ENCODE measurements at places on chromosomes 11 and 22.

DNA sequence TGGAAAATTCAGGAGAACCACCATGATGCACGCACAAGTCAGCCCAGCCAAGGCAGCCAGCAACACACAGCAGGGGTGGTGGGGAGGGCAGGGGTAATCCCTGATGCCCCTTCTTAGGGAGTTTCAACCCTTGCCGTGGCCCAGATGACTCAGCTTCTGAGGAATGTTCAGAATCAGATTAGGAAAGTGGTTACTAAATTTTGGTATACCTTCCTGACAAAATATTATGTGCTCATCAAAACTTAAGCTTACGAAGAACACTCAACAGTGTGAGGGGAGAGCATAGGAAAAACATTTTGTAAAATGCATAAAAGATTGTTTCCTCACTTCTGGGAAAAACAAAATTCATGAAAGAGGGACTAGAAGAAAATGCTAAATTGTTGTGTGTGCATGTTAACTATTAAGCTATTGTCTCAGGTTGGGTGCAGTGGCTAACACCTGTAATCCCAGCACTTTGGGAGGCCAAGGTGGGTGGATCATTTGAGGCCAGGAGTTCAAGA is 32.1 kb downstream of the SERPIND1 start:
- DNase-seq, result no peak

GRCh38 chr11:12376259-12377081 is 901 bp upstream of the PARVA start:
- DNase-seq, result no peak

- no peak for DNase-seq
Observed at GRCh38 chr22:17795661-17796548, 21.6 kb upstream of the BID start.

DNA sequence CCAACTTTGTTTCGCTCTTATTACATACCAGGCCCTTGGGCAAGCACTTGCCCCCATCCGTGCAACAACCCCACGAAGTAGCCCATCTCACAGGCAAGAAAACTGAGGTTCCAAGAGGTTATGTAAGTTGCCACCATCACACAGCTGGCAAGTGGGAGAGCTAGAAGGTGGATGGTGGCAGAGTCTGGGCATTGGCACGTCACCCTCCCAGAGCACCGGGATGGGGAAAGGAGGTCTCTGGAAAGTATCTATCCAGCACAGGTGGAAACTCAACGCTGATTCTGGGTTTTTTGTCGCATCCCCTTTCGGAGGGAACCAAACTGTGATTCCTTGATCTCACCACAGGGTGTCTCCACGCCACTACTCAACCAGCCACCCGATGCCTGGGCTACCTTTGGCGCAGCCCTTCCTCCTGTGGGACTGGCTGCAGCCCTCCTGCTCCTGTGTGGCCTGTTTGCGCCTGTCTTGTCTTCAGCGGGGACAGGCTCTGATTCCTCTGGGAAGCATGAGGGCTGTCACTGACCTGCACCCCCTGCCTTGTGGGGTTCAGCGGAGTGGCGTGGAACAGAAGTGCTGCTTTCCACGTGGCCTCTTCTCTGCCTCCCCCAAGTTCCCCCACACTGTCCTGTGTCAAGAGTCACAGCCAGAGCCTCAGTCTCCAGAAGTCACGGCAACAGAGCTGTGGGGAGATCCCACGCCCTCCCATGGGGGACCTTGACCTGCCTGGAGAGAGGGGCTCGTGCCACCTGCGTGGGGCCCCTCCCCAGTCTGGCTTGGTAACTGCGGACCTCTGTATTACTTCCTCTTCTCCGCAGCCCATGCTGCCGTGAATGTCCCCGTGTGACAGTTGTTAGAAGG is 34.4 kb upstream of the TRIM29 start:
- DNase-seq, result no peak

DNA sequence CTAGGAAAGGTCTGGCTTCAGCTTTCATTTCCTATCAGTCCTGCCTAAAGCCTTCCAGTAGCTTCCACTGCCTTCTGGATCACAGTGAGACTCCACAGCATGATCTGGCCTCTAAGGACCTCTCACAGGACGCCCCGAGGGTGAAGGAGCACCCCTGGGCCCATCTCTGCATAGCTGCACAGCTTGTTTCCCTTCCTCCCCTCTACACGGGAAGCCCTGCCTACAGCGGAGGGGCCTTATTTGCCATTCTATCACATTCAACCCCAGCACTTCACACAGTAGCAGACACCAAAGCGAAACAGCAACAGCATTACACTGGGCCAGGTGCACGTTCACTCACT is 162.3 kb upstream of the GRK3 start:
- no peak for DNase-seq

DNA sequence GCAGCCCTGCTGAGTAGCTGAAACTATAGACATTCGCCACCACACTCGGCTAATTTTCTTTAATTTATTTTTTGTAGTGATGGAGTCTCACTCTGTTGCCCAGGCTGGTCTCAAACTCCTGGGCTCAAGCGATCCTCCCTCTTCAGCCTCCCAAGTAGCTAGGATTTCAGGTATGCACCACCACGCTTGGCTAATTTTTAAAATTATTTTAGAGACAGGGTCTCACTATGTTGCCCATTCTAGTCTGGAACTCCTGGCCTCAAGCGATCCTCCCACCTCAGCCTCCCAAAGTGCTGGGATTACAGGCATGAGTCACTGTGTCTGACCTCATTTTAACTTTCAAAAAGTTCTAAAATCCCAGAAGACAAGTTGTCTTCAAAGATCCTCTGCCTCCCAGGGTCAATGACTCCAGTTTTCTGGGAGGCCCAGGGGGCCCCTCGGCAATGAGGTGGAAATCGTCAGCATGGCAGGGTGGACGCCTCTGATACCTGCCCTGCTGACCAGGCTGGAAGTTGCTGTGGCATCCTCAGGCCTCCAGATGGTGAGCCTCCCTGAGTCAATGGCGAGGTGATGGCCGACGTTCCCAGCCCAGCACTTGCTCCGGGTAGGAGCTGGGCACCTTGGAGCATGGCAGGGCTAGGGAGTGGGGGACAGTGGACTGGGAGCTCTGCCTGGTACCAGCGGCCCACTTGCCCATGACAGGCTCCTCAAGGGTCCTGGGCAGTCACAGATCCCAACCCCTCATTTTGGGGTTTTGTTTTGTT is 31.1 kb downstream of the RPL3 start:
- DNase-seq, result no peak

DNA sequence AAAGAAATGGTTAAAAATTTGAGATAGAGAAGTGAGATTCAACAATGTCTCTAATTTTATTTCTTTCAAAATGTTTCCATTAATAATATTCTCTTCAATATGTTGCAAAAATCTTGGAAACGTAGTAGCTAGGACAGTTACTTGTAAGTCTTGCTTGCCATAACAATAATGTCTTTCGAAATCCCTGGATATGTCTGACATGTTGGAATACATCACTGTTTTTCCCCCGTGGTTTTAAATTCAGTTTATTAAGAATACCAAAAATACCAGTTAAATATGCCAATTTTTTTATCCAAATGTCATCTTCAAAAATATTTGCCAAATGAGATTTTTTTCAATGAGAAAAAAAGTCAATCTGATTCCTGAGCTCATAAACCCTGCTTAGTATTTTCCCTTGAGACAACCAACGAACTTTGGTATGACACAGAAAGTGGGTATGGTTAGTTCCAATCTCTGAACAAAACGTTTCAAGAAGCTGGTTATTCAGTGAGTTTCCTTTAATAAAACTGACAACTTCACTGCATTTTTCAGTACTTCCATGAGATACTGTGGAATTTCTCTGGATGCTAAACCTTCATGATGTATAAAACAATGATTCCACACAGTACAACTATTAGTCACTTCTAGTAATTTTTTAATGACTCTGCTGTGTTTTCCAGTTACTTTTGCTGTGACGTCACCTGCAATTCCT is 36.7 kb upstream of the AMPD3 start:
- DNase-seq, result no peak

- no peak for DNase-seq
Observed at GRCh38 chr11:70205766-70206165, 2.7 kb downstream of the FADD start.

DNA sequence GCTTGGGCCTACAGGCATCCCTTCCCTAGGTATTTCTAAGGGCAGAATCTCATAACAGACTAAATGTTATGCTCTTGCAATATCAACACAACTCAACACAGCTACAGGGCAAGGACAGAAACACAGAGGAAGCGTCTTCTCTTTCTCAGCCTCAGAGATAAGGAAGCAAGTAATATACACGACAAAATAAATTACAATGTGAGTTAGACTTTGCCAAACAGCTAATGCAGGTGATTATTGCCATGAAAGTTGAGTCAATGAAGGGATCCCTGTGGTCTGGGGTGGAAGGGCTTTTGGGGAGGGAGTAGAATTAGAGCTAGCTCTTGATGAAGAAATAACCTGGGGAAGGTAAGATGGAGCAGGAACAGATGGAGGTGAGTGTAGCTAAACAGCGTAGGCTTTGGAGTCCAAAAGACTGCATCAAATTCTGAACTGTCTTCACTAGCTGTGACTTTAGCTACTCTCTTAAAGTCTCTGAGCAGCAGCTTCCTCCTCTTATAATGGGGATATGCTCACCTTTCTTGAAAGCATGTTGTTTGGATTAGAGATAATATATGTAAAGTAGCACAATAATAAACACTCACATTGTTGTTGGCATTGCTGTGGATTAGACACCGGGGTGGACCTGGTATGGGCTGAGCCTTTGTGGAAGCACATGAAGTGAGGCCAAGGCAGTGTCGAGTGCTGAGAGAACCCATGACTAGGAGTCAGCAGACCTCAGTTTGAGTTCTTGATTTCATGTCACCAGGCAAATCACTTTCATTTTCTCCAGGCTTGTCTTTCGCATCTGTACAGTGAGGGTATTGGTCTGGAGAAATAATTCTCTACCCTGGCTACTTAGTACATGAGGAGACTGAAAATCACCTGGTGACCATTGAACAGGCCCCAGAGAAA is 41.0 kb upstream of the AQP11 start:
- DNase-seq, result no peak

- DNase-seq, result no peak
Observed at GRCh38 chr11:20000351-20001134, 159.7 kb downstream of the DBX1 start.

GRCh38 chr11:10117709-10118351 is 176.2 kb downstream of the SBF2 start:
- no peak for DNase-seq

DNA sequence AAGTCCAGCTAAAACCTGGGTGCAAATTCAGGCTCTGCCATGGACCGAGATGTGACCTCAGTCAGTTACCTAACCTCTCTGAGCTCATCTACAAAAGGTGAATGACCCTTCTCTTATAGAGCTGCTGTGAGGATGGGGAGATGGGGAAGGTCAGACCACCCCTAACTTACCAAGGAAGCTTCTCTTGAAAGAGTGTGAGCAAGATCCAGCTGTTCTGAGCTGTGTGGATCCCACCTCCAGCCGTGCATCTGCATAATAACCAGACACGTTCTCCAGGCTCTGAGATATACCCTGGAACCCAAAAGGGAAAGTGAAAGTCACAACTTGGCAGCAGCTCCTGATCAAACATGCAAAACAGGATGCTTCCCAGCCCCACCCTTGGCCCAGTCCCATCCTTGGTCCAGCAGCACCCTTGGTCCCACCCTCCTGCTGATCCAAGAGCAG is at the start of gene APOL3:
TSS of gene APOL3 (minus strand) at position 257 of the 444 bp plus-strand sequence. CDS start 11,700 bp downstream, outside the sequence.
- DNase-seq, result peak; percentile 15

DNA sequence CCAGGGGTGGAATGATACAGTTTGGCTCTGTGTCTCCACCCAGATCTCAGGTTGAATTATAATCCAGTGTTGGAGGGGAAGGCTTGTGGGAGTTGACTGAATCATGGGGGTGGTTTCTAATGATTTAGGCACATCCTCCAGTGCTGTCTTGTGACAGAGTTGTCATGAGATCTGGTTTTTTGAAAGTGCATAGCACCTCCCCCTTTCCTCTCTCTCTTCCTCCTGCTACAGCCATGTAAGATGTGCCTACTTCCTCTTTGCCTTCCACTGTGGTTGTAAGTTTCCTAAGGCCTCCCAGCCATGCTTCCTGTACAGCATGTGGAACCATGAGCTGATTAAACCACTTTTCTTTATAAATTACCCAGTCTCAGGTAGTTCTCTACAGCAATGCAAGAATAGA is 45.1 kb downstream of the THAP12 start:
- no peak for DNase-seq

- DNase-seq, result no peak
Observed at GRCh38 chr11:108466405-108466804, 924 bp downstream of the C11orf65 start.

DNA sequence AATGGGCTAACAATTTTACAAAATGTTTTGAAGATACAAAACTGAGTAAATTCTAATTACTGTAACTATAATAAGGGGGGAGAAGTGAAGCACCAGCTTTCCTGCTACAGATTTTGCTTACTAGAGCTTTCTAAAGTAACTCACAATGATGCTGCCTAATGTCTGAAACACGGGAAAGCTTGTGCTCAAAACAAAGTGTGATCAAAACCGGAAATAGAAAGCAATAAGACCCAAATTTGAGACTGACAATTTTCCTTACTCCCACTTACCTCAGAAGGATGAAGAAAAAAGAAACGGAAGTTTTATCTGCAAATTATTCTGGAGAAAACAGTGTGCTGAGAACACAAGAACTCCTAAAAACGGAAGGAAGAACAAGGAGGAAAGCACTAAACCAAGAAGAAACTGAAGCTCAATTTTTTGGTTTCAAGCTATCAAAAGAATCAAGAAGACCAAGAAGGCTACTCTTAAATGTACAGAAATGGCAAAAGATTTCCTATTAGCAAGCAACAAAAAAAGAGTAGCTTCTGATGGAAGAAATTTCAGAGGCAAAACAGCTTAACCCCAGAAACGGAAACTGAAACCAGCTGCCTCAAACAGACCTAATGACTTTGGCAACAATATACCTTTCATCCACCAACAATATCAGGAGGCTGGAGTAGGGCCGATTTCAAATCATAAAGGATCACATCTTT is 33.4 kb downstream of the AMBRA1 start:
- DNase-seq, result no peak

- DNase-seq, result no peak
Observed at GRCh38 chr11:126969865-126970479, 30.6 kb downstream of the KIRREL3 start.

- DNase-seq, result no peak
Observed at GRCh38 chr11:130066338-130066737, 3.4 kb upstream of the APLP2 start.

- no peak for DNase-seq
Observed at GRCh38 chr11:3939211-3939610, 83.7 kb downstream of the STIM1 start.

DNA sequence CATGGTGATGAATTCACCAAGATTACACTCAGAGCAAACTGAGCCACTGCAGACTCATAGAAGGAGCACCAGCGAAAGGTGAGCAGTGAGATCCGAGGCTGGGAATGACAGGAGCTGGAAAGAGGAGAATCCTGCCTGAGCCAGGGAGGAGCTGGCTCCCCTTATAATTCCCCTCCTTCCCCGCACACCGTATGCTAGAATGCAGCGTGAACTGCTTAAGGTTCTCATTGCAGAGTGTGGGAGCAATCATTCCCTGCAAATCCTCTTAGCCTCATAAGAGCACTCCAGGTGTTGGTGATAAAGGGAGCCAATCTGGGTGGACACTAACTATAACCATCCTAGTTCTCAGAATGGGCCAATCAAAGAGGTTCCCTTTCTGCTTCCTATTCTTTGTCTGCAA is 127.6 kb upstream of the TEAD1 start:
- DNase-seq, result no peak

All from activated T-helper 9 cell treated with anti-CD3 and anti-CD28 coated beads, Interleukin-2, amount 50 U/mL, for 16 hours (primary cell).